ENCODE measurements at places on chromosomes 5 and 9.

DNA sequence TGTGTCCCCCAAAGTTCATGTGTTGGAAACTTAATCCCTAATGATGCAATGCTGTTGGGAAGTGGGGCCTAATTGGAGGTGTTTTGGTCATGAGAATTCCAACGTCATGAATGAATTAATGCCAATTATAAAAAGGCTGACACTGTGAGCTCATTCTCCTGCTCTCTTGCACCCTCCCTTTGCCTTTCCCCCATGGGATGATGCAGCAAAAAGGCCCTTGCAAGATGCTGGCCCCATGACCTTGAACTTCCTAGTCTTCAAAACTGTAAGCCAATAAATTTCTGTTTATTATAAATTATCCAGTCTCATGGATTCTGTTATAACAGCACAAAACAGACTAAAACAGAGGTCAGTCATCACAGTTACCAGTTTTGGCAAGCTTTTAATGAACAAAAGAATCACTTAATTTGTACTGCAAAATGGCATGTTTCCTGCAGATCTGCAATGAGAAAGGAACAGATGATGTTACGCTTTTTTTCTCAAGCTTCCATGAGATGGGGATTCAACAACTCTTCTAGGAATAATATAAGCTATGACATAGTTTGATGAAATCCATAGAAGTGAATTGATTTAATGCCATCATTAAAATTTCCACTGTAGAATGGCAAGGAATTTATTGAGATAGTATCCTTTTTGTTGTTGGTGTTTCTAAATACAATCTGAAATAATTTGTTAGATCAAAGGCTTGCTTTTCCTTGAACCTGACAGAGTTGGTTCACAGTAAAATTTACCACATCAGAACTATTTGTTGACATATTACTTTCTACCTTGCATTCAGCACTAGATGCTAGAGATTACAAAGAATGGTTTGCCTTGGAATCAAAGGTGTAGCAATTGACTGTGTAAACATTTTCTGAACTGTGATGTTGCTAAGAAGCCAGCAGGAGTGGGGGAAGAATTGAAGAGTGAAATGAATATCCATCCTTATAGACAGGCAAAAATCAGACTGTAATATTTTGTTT, 29.3 kb upstream of the RFK start:
- DNase-seq, result no peak

DNA sequence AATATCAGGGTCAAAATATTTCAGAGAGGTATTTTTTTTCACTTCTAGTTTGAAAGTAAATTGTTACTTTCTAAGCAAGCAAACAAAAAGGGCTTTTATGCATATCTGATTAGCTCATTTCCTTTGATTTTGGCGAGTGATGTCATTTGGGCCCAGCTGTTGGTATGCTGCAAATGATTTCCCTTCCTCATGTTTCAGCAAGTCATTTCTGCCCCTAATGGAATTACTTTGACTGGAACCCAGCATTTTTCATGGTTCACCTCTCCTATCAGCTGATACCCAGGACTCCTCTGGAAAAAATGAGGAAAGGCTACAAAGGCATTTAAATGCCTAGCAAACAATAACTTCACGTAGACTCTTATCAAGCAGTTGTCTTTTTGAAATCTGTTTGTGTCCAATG, 500.6 kb downstream of the EBF1 start:
- DNase-seq, result no peak

DNA sequence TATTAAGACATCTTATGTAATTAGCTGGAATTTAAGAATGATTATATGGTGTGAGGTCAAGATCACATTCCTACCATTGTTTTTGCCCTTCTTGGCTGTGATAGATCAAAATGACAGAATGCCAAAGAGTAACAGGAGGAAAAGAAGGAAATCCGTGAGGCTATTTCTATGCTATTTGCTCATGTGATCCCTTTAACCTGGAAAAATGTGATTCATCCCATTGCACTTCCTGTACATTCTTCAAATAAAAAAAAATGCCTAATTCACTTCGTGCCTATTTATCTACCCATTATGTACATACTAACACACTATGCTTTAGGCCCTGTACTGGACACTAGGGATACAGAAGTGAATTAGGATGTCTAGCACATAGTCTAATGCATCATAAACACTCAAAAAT, 154.1 kb upstream of the PAPPA start:
- no peak for DNase-seq

- no peak for DNase-seq
Measured at GRCh38 chr5:73747696-73748380, 121.8 kb downstream of the ARHGEF28 start.

- no peak for DNase-seq
Measured at GRCh38 chr9:5582835-5583195, 46.1 kb upstream of the RIC1 start.

GRCh38 chr9:91954841-91955471, 4.9 kb upstream of the ROR2 start:
- DNase-seq, result no peak

- DNase-seq, result no peak
Measured at GRCh38 chr5:66666778-66667177, 70.6 kb downstream of the MAST4 start.

DNA sequence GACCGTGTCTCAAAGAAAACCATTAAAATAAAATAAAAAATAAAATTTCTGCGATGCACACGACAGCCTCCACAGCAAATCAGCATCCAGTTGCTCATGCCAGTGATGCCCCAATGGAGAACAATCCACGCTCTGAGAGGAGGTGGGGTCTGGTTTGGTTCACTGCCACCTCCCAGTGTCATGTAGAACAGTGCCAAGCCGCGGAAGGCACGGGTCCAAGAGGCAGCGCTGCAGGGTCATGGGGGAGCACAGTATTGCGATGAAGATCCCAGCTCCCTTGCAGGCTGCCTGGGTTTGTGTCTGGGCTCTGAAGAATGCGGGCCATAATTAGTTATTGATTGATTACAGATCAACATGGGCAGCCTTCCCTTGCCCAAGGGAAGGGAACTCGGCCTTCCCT, 6.1 kb upstream of the CACFD1 start:
- DNase-seq, result no peak

DNA sequence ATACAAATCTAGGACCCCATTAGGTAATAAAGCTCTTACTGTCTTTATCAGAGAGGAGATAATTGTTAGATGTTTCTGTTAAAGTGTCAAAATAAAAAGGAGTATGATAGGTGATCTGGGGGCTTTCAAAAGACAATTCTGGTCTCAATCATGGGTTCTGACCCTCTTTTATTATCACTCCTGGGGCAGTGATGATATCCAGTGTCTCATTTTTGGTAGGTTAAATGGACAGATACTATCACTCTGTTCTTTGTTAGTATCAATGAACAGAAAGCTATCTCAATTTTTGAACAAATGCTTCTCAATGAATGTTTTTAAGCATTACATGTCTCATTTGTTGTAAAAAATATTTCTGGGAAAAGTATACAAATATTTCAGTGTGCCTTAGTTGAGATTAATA, 405.9 kb downstream of the MLLT3 start:
- DNase-seq, result no peak

DNA sequence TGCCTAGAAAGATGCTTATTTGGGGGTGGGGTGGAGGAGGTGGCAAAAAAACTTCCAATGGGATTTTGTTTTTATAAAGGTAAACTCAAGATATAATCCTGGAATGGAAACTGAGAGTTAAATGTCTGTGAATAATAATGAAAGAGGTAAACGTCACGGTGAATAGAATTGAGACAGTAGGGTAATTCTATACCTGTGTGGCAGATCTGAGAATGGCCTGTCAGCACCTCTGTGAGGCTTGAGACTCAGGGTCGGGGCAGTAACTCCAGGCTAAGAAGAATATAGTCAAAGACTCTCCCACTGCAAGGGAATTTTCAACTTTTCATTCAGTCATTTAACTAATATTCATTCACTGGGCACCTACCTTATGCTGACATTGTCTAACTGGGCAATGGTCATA, 581.2 kb upstream of the ZNF608 start:
- DNase-seq, result no peak

GRCh38 chr5:116531635-116532034, 43.0 kb downstream of the SEMA6A start:
- DNase-seq, result no peak

DNA sequence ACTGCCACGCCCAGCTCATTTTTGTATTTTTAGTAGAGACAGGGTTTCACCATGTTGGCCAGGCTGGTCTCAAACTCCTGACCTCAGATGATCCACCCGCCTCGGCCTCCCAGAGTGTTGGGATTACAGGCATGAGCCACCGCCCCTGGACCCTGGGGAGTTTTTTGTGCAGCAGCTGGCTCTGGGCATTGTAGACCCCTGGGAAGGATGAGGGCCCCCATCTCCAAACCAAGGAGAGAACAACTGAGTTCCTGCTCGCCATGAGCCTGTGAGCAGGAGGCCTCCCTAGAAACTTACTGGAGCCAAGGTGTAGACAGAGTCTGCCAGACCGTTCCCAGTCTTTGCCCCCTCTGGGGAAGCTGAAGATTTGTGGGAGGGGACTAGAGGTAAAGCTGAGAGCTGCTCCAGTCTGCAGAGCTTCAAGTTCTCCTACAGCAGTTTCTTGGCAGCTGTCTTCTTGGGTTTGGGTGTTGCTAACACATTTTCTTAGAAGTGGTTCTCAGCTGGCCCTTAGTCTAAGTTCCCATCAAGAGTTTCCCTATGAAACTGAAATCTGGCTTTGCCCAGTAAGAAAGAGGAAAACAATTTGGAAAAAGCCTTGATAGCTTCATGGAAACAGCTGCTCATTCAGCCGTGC, 12.4 kb downstream of the NUDT2 start:
- DNase-seq, result no peak

DNA sequence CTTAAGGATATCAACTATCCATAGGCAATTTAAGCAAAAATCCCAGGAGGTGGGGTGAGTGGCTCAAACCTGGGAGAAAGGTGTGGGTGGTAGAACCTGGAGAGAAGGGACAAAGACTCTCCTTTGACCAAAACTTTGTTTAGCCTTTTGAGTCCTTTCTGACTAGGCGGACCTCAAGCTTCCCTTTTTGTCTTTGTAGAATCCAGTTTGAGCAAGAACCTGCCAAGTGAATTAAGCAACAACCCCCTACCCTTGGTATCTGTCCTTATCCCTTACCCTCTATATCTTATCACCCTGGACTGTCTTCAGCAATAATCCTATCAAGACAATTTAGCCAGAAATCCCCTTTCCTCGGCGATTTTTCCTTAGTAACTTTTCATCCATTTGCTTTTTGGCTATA, 53.5 kb upstream of the SLC28A3 start:
- DNase-seq, result no peak

DNA sequence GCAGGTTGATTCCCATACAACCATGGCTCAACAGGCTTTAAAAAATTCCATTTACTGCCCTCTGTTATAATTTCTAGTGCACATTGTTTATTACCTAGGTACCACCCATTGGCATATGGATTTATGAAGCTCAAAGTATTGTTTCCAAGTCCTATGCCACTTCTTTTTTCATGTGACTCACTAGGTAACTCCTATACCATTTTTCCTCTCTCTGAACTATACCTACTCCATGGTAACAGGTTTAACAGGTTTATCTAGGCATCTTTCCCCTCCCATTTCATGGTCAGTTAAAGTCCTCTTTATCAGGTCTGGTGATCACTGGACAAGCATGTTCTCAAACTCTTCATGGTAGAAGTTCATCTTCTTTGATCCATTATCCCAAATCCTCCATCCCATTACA, 49.6 kb upstream of the ABCA1 start:
- DNase-seq, result no peak
